Endothelial cell of umbilical vein (primary cell): ENCODE measurements at places on chromosomes 16 and 17. TPM values are rescaled to one million over a fixed set of nuclear protein-coding genes. Genes with fewer than 3 reads are reported as not detected.

DNA sequence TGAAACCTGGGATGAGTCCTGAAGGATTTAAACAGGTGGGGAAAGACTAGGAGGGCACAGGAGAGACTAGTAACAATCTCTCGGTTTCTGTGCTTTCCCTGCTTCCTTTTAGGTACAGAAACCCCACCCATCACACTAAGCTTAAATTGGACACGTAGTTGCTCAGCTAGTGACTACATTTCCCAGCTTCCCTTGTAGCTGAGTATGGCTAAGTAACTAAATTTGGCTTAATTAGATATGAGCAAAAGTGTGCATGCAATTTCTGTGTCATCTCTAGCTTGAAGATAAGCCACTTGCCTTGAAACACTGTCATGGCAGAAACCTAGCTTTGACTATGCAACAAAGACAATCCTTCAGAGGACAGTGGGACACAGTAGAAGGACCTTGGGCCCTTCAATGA, 36.5 kb downstream of the CACNG1 start:
- DNase-seq = no peak

DNA sequence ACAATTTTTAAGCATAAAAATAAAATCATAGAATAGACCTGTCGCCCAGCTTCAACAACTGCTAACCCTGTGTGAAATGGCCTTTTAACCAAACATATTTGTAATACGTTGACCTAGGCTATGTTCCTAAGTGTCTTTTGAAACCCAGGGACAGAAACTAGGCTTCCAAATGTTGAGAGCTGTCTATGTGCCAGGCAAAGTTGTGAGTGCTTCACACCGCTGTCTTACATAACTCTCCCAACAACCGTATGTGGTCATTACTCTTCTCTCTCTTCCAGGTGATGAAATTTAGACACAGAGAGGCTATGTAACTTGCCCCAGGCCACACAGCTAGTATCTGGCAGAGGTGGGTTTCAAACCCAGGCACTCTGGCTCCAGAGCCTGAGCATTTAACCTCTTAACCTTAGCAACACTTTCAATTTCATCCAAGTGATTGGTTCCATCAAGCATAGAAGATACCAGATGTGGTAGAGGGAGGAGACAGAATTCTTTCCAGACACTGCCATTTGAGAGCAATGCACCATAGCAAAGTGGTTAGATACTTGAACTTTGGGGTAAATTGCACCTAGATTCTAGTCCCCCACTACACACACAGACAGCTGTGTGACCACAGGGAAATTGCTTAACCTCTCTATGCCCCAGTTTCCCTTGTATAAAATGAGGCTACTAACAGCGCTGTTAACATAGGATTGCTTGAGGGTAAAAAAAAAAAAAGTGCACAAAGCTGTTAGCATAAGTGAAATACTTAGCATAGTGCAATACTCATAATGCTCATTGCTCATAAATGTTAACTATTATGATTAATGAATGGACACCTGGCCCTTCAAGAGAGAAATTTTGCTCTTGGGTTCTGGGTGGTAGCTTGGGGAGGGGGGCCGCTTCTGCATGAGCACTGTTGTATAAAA, 160.6 kb downstream of the IRX3 start:
- DNase-seq = no peak

DNA sequence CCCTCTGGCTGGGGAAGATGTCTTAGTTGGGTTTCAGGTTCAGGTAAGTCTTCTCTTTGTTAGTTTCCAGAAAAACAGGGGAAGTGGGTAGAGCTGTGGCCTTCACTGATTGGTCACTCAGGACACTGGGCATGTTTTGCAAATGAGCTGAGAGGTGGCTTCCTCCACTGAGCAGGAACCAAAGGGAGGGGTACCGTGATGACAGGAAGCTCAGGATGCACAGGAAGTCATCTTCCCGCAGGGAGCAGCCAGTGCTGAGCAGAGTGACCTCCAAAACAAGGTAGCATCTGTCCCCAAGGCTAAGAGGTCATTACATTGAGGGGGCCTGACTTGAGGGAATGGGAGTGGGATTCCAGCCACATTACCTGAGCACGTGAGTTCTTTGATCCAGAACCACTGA, 5.6 kb downstream of the NT5C start:
- DNase-seq = no peak

DNA sequence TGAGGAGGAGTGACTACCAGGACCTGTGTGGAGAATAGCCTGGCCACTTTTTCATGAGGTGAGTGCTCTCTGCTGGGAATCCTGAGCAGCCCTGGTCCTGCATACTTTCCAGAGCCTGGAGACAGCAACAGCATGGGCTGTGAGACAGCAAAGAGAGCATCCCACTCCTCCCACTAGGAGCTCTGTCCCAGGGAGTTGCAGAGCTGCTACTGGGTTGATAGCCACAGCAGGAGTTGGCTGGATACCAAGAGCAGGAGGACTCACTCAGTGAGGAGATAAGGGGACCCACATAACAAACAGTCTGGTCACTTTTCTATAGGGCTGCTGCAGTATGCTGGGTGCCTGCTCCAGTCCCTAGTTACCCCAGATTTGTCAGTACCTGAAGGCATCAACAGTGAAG, 439.3 kb upstream of the CDH8 start:
- DNase-seq = no peak

- DNase-seq = peak; percentile 46
These were observed 2.7 kb upstream of the HES7 start for GRCh38 chr17:8126491-8127066.

DNA sequence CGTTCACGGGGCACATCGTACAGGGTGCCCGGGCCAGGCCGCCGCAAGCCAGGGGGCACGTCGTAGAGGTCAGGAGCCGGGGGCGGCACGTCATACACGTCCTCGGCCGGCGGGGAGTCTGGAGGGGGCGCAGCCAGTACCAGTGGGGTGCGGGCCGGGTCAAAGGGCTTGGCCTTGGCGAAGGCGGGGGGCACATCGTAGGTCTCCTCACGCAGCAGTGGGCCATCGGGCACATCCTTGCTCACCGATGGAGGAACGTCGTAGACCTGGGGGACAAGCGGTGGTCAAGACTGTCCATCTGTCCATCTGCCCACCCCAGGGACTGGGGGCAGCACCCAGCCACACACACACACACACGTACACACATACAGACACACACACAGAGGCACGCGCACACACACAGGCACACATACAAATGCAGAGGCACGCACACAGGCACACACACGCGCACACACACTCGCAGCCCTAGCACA, 15.7 kb downstream of the BCAR1 start:
- DNase-seq = no peak

- DNase-seq = no peak
These were observed 97.8 kb downstream of the BANP start for GRCh38 chr16:88048985-88049384.

GRCh38 chr17:75869282-75870141, 8.9 kb downstream of the TRIM47 start:
- DNase-seq = peak; percentile 86

DNA sequence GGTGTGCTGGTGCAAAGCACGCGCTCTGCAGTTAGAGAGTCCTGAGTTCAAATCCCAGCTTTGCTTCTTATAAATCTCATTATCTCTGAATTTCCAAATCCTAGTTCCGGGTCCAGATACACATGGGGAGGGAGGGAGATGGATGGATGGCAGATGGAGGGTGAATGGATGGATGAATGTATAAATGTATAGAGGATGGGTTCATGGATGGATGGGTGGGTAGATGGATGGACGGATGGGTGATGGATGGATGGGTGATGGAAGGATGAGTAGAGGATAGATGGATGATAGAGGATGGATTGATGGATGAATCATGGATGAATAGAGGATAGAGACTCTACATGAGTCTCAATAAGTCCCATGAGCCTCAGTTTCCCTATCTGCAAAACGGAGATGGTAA, 89.9 kb downstream of the MYH11 start:
- DNase-seq = no peak

DNA sequence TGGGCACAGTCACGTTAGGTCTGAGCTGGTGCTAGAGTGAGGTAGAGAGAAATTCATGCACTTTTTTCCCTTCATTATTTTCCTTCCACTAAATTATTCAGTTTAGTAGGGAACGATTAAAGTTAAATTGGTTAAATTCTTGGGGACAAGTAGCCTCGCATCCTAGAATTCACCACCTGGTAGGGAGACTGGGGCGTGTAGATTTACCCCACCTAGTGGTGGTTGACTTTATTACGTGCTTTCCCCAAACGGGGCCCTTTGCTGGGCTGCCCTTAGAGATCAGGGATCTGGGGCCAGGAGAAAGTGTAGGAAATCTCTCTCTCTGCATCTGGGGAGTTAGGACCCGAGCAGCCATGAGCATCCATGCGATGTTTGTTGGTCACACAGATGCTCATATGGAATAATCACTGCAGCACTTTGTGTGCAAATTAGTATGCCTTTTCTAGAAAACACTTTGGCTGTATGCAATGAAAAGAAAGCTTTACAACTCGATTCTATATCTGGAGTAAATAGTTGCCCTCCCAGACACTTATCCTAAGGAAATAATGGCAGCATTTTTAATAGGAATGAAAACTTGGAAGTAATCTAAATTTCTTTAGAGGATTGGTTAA, 107.0 kb downstream of the PLCG2 start:
- DNase-seq = peak; percentile 40

- no peak for DNase-seq
These were observed 159.4 kb downstream of the ZNF423 start for GRCh38 chr16:49696414-49697101.

DNA sequence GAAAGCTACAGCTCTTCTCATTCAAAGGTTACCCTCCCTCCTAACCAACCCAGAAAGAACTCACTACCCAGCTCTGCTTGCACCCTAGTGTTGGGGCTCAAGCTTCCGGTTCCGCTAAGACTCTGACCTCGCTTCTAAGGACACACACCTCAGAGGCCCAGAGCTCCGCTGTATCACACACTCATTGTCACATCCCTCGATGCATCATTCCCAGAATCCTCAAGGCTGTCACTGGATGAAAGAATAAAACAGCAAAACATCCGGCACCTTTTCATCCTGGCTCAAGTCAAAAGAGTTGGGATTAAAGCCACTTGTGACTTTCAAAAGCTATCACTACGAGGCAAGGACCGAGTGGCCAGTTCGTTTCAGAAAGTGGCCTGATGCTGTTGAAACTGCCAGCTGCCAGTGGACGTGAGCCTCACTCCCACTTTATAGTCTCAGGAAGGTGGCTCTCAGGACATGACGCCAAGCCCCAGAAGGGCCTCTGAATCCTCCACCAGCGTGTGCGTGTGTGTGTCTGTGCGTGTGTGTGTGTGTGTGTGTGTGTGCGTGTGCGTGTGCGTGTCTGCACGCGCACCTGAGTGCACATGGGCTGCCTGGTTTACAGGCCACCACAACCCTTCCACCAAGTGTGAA, 29.0 kb downstream of the ZFHX3 start:
- DNase-seq = no peak

DNA sequence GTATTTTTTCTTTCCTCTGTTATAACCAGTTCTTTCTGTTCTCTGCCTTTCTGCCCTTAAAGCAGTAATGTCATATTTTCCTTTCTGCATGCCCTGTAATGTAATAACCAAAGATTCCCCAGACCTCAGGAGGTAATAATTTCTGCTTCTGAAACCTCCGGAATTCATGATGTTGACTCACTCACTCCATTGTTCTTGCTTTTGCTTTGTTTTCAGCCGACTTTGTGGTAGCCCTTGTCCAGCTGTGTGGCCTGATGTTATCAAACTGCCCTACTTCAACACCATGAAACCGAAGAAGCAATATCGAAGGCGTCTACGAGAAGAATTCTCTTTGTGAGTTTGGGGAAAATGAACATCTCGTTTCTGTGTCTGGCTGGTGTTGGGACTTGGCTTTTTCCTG, 55.9 kb downstream of the CDK12 start:
- DNase-seq = peak; percentile 96

Gene HSPB9
- 0.03 TPM in 1 of 2 replicates, not detected in the other for polyA plus RNA-seq

Gene KRTAP4-6
- polyA plus RNA-seq = not detected in 2 replicates

Gene CD300H
- not detected in 2 replicates for polyA plus RNA-seq

Gene IGF2BP1
- polyA plus RNA-seq = 8.6 and 9.5 TPM in 2 replicates

Gene TPSD1
- not detected in 2 replicates for polyA plus RNA-seq

Gene CCL8
- not detected in 2 replicates for polyA plus RNA-seq
